ENCODE measurements at places on chromosomes 7 and 10.

DNA sequence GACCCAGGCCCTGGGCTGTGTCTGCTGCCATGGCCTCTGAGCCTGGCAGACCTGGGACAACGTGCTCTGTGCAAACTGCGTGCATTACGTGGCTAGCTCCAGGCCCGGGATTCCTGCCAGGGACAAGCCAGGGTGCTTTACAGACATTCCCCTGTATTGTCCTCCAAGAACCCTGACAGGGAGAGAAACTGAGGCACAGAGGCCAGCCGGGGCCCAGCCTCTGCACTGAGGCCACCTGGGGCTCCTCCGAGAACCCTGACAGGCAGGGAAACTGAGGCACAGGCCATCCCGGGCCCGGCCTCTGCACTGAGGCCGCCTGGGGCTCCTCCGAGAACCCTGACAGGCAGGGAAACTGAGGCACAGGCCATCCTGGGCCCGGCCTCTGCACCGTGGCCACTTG is 64.9 kb downstream of the CFAP46 start:
- DNase-seq, result no peak

- DNase-seq, result peak; percentile 96
Observed at GRCh38 chr7:44748045-44748947, at the start of gene ZMIZ2. TSS of gene ZMIZ2 (plus strand) at chr7:44748847. CDS start at chr7:44756250, 7,403 bp downstream.

DNA sequence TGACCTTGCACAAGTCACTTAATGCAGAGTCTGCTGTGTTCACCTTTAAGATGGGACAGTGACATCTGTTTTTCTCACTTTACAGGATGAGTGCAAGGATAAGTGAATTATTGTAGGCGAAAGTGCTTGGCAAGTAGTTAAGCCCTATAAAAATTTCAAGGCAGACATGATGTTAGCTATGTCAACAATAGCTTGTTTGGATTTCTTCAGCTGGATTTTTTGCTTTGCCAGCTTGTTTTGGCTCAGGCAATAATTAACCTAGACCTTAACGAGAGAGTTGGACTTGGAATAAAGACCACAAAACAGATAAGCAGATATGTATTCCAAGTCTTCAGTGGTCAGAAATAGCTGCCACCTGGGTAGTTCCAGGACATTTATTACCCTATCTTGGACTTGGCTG is 255.2 kb downstream of the ARL4A start:
- DNase-seq, result no peak

DNA sequence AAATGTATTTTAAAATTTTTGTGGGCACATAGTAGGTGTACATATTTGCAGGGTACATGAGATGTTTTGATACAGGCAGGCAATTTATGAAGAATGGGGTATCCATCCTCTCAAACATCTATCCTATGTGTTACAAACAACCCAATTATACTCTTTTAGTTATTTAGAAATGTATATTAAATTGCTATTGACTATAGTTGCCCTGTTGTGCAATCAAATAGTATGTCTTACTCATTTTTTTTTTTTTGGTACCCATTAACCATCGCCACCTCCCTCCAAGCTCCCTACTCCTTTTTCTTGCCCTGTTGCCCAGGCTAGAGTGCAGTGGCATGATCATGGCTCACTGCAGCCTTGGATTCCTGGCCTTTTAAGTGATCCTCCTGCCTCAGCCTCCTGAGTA is 128.1 kb downstream of the BAMBI start:
- DNase-seq, result no peak
